Activated naive CD8-positive, alpha-beta T cell treated with anti-CD3 and anti-CD28 coated beads, Interleukin-2, amount 10 ng/mL, durations not matched to agents 7 days and 5 days (primary cell): ENCODE measurements at places on chromosomes 5 and 9. TPM values are rescaled to one million over a fixed set of nuclear protein-coding genes. Genes with fewer than 3 reads are reported as not detected.

PSD2 gene
- 0.09 TPM for total RNA-seq

GRCh38 chr9:107489687-107490605 is at the start of gene KLF4:
Gene KLF4, minus strand, starts transcription at chr9:107489769. Its CDS starts 597 bp downstream, at chr9:107489172.
- peak within 1 kb of the TSS; percentile 25 for H3K27ac ChIP-seq
- peak within 1 kb of the TSS; percentile 70 for H3K4me3 ChIP-seq
- no peaks in the 10 kb centered on the region for H3K36me3 ChIP-seq
- H3K4me1 ChIP-seq, result peaks cover 6% of the 10 kb centered on the region
- peak; percentile 72 for DNase-seq

DNA sequence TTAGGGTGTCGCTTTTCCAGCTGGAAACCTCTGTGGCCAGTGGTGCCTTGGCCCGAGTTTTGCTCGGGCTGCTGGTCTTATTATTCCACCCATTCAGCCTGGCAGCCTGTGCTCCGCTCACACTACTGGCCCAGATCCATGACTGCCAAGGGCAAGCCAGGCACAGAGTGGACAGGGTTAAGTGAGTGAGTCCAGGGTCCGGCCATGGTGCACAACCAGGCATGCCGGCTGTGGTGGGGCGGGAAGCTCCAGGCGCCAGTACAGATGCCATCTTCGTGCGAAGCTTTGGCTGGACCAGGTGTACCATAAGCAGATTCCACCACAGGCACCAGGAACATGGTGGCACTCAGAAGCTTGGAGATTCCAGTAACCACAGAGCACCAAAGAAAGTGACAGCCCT is 580.2 kb upstream of the FAM174A start:
- no peaks in the 10 kb centered on the region for H3K27me3 ChIP-seq
- H3K36me3 ChIP-seq, result no peaks in the 10 kb centered on the region
- no peaks in the 10 kb centered on the region for H3K4me1 ChIP-seq
- no peak for DNase-seq

DNA sequence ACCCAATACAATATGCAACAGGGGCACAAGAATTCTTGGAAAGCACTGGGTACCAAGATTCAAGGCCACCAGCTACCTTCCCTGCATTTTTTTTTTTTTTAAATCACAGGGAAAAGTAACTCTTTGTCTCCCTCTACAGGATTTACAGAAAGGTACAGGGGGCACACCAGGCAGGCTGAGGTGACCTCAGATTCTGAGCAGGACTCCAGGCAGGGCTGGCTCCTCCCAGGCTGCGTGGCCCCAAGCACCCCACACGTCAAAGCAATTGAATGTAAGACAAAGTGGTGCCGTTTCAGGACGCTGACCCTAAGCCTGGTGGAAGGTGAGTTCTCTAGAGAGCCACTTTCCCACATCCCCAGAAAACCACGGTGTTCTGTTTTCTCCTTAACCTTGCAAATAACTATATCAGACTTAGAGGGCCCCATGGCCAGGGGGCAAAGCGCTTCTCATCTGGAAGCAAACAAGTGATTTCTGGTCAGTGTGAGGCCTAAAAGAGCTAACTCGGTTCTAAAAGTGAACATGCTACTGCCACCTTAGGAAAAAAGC is 222.6 kb downstream of the ROR2 start:
- H3K4me1 ChIP-seq, result no peaks in the 10 kb centered on the region
- H3K4me3 ChIP-seq, result no peak overlapping the region
- peaks cover 2% of the 10 kb centered on the region for H3K27me3 ChIP-seq
- DNase-seq, result no peak

EPB41L4B gene
- not detected for total RNA-seq

DNA sequence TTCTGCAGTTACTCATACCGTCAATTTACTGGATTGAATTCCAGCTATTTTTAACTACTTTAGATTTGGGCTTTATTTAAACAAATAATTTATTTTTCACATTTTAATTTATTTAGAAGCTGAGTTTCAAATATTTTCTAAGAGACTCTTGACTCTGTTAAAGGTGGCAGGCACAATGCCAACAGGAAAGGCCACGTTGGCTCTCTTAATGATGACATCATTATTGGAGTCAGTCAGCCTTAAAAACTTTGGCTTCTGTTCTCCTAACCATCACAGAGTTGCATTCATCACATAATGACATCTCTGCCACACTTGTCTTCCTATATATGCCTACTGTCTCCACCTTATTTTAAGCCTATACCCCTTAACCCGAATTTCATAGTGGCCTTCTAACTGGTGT is 172.3 kb upstream of the PLPPR1 start:
- no peaks in the 10 kb centered on the region for H3K4me1 ChIP-seq
- no peaks in the 10 kb centered on the region for H3K36me3 ChIP-seq
- no peaks in the 10 kb centered on the region for H3K27me3 ChIP-seq
- no peak overlapping the region for H3K4me3 ChIP-seq

GRCh38 chr5:74156728-74157383 is 483.7 kb downstream of the ENC1 start:
- no peaks in the 10 kb centered on the region for H3K4me1 ChIP-seq
- DNase-seq, result no peak
- H3K36me3 ChIP-seq, result no peaks in the 10 kb centered on the region
- no peak overlapping the region for H3K27ac ChIP-seq

- no peak for DNase-seq
- no peak overlapping the region for H3K27ac ChIP-seq
- H3K36me3 ChIP-seq, result no peaks in the 10 kb centered on the region
- no peak overlapping the region for H3K4me3 ChIP-seq
- peaks cover 26% of the 10 kb centered on the region for H3K27me3 ChIP-seq
- H3K4me1 ChIP-seq, result no peaks in the 10 kb centered on the region
Observed at GRCh38 chr5:149680810-149681221, 49.3 kb upstream of the PPARGC1B start.

DNA sequence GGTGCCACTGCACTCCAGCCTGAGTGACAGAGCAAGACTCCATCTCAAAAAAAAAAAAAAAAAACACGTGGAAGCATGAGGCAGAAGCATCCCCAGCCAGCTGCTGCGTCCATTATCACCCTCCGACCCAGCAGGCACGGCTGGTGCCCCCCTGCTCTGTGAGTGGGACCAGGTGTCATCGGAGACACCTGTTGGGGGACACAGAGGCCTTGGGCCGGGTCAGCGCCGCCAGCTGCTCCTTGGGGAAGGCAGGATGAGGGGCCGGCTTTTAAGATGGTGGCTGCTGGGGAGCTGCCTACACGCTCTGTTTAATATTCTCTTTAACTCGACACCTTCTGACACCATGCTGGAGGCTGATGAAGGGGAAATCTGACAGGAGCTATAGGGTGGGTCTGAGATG is 80.2 kb upstream of the RUFY1 start:
- H3K27ac ChIP-seq, result no peak overlapping the region
- peaks cover 5% of the 10 kb centered on the region for H3K27me3 ChIP-seq
- no peak for DNase-seq
- H3K4me3 ChIP-seq, result no peak overlapping the region
- no peaks in the 10 kb centered on the region for H3K36me3 ChIP-seq

DNA sequence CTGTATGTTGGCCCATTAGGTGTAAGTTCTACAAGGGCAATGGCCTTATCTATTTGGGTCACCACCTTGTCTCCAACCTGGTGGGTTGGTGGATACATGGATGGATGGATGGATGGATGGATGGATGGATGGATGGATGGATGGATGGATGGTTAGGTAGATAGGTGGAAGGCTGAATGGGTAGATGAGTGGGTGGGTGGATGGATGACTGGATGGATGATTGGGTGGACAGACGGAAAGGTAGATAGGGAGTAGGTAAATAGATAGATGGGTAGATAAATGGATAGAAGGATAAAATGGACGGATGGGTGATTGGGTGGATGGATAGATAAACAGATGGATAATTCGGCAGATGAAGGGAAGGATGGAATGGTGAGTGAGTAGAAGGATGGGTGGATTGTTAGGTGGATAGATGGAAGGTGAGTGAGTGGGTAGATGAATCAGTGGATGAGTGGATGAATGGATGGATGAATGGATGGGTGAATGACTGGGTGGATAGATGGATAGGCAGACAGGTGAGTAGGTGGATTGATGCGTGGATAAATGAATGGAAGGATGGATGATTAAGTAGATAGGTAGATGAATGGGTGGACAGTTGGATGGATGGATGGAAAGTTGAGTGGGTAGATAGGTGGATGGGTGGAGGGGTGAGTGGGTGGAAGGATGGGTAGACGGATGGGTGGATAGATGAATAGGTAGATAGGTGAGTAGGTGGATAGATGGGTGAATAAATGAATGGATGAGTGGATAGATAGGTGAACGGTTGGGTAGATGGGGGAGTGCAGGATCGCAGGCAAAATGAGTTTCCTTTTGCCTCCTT is 83.1 kb upstream of the FBXW11 start:
- peak overlapping the region; percentile 19 for H3K27ac ChIP-seq
- no peak overlapping the region for H3K4me3 ChIP-seq
- peaks cover 30% of the 10 kb centered on the region for H3K36me3 ChIP-seq
- no peak for DNase-seq

CATSPER3 gene
- 0.44 TPM for total RNA-seq

- no peak overlapping the region for H3K27ac ChIP-seq
- no peak overlapping the region for H3K4me3 ChIP-seq
- DNase-seq, result no peak
- no peaks in the 10 kb centered on the region for H3K36me3 ChIP-seq
- peaks cover 6% of the 10 kb centered on the region for H3K27me3 ChIP-seq
Observed at GRCh38 chr5:2206293-2207108, 323.8 kb upstream of the IRX4 start.

CEL gene
- total RNA-seq, result 2.3 TPM

LRRTM2 gene
- total RNA-seq, result 0.06 TPM

DNA sequence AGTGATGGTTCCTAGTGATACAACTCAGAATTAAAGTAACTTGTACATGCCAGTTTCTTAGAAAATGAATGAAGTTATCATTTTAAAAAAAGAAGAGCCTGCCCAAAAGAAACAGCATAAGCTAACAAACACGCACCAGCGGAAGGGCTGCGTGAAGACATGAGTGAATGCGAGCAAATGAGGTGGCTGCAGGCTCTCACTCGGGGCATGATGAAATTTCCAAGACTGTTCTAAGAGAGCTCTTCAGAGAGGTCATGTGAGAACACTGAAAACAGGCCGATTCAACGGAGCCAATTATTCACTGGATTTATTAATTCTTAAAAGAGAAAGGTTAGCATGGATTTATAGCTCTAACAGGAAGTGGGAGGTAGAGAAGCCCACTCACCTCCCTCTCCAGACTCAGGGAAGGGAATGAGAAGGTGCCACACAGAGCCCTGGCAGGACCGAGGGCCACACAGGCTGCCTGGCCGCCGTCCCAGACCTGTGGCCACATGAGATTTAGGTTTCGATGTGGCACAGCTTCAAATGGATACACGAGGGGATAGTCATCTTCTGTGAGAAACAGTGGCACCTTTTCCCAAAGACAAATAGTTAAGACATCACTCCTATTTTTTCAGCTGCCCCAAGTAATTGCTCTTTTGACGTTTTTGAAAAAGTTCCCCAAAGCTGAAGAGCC is 55.5 kb downstream of the HABP4 start:
- peaks cover 5% of the 10 kb centered on the region for H3K4me1 ChIP-seq
- no peak overlapping the region for H3K4me3 ChIP-seq
- no peak for DNase-seq

GRCh38 chr5:124772457-124773200 is 26.2 kb upstream of the ZNF608 start:
- H3K4me1 ChIP-seq, result no peaks in the 10 kb centered on the region
- no peak for DNase-seq
- no peaks in the 10 kb centered on the region for H3K27me3 ChIP-seq
- no peaks in the 10 kb centered on the region for H3K36me3 ChIP-seq

- no peak overlapping the region for H3K4me3 ChIP-seq
- no peaks in the 10 kb centered on the region for H3K4me1 ChIP-seq
Observed at GRCh38 chr5:123709422-123709821, 197.4 kb downstream of the CSNK1G3 start.

RANBP3L gene
- total RNA-seq, result not detected

STARD4 gene
- 47.1 TPM for total RNA-seq

DNA sequence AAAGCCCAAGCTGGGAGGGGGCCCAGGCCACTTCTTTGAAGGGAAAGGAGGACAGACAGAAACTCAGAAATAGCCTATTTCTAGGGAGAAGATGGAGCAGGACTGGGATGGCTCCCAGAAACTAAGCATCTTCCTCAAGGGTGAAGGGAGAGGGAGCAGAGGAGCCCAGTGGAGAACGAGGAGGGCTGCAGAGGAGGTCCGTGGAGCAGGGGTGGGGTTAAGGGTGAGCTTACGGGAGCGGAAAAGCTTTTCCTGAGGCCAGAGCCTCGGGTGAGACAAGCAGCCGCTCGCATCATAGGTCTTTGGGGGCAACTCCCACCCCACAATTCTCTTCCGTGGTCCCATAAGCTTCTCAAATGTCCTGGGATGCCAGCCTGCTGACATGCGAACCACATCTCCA is 127.1 kb upstream of the PHYKPL start:
- no peak for DNase-seq
- H3K36me3 ChIP-seq, result no peaks in the 10 kb centered on the region
- peaks cover 13% of the 10 kb centered on the region for H3K27me3 ChIP-seq
- peaks cover 10% of the 10 kb centered on the region for H3K4me1 ChIP-seq

GRCh38 chr9:93962561-93963440 is 7.6 kb upstream of the BARX1 start:
- no peak overlapping the region for H3K4me3 ChIP-seq
- peak; percentile 72 for DNase-seq
- no peaks in the 10 kb centered on the region for H3K36me3 ChIP-seq
- no peak overlapping the region for H3K27ac ChIP-seq

DNA sequence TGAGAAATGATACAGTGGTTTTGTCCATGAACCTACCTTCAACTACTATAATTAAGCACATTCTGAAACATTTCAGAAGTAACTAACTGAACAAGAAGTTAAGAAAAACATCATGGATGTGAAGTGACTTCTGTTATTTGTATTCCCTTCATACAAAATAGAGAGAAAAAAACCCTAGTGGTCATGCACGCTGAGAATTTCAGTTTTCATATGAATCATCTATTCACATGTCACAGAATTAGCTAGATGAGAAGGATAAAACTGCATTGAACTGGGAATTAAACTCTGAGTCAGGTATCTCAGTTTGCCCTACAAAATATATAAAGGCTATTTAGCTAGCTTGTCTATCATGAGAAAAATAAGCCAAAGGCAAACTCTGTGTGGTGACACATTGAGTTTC is 451.8 kb upstream of the FTMT start:
- no peak overlapping the region for H3K4me3 ChIP-seq
- H3K4me1 ChIP-seq, result no peaks in the 10 kb centered on the region
- H3K27ac ChIP-seq, result no peak overlapping the region
- H3K36me3 ChIP-seq, result no peaks in the 10 kb centered on the region
- H3K27me3 ChIP-seq, result no peaks in the 10 kb centered on the region
- no peak for DNase-seq

DNA sequence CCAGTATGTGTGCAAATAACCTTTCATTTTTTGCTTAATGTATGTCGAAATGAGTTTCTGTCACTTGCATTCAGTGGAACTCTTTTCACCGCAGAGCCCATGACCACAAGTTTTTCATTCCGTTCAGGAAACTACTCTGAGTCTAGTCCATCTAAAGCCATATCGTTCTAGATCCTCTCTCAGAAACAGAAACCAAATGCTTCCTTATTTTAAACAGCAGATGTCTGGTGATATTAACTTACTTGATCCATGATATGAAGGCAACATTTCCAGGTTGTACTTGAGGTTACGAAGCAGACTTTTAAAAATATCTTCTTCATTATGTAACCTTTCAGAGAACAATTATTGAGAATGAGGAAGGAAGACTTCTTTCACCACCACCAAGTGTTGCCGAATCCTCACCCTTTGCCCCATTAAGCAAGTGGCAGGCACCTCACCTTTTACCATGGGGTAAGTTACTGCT is 72.4 kb upstream of the GNAQ start:
- peaks cover 28% of the 10 kb centered on the region for H3K4me1 ChIP-seq
- peak overlapping the region; percentile 68 for H3K4me3 ChIP-seq
- H3K27ac ChIP-seq, result peak overlapping the region; percentile 77
- H3K36me3 ChIP-seq, result peaks cover 24% of the 10 kb centered on the region
- DNase-seq, result no peak

- H3K4me3 ChIP-seq, result no peak overlapping the region
- H3K36me3 ChIP-seq, result no peaks in the 10 kb centered on the region
- peaks cover 6% of the 10 kb centered on the region for H3K4me1 ChIP-seq
- no peak for DNase-seq
- peaks cover 24% of the 10 kb centered on the region for H3K27me3 ChIP-seq
- no peak overlapping the region for H3K27ac ChIP-seq
Observed at GRCh38 chr5:135437796-135438560, 9.2 kb downstream of the DCANP1 start.
